Activated CD4-positive, alpha-beta T cell treated with anti-CD3 and anti-CD28 coated beads, Interleukin-2, amount 50 U/mL, for 48 hours (primary cell): ENCODE measurements at places on chromosomes 3 and 15.

GRCh38 chr3:101043687-101044078, 50.5 kb upstream of the ABI3BP start:
- DNase-seq, result no peak

GRCh38 chr3:128624526-128625138, 26.0 kb downstream of the RPN1 start:
- no peak for DNase-seq

GRCh38 chr3:27253831-27254230, 115.4 kb downstream of the NEK10 start:
- DNase-seq, result peak; percentile 11

DNA sequence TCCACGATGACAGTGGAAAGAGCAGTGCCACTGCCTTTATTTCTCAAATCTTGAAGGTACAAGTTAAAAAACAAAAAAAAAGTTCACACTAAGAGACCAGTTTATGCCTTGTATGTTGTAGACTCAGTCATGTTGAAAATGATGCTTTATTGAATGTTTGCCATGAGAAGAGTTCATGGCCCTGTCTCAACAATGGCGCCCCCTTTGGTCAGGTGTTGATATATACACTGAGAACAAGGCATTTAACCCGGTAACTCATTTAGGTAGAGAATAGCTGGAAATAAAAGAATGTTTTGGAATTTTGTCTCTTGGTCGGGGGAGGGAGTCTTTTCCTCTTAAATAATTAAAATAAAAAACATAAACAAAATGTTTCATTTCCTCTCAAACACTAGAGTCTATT, 145.6 kb upstream of the SLC2A2 start:
- DNase-seq, result peak; percentile 23

DNA sequence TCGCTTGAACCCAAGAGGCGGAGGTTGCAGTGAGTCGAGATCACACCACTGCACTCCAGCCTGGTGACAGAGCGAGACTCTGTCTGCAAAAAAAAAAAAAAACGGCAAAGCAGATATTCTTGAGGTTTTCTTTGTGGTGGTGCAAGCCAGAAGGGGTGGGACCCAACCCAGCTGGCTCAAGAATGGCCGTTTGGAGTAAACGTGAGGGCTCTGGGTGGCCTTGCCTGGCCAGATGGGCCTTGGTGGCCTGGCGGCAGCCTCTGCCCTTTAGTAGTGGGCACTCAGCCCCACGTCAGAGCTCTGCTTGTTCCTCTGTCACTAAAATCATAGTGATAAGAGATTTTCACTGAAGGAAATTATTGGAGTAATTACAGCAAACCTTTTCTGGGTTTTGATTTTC, 50.5 kb downstream of the ATP1B3 start:
- DNase-seq, result no peak

GRCh38 chr15:69189157-69189556, 28.7 kb downstream of the GLCE start:
- no peak for DNase-seq

GRCh38 chr3:76869726-76870384, 170.0 kb upstream of the ROBO2 start:
- no peak for DNase-seq

GRCh38 chr3:195063581-195064193, 207.3 kb downstream of the XXYLT1 start:
- DNase-seq, result no peak

DNA sequence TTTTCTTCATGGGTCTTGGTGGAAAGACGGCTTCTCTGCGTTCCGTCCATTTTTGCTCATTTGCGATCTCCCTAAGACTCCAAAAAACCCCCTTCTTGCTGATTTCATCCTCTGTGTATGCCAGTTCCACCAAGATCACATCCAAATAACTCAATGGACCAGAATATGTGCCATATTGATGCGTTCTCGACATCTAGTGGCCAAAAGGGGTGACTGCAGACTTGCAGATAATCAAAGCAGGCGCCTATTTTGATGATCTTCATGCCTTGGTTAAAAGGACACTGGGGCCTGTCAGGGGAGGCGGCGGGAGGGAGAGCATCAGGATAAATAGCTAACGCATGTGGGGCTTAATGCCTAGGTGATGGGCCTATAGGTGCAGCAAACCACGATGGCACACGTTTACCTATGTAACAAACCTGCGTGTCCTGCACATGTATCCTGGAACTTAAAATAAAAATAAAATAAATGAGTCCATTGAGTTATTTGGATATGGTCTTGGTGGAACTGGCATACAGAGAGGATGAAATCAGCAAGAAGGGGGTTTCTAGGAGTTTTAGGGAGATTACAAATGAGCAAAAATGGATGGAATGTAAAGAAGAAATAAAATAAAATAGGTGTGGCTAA, 104.2 kb upstream of the RAD18 start:
- DNase-seq, result peak; percentile 15

GRCh38 chr3:191963182-191963581, 502.2 kb downstream of the PYDC2 start:
- DNase-seq, result no peak

DNA sequence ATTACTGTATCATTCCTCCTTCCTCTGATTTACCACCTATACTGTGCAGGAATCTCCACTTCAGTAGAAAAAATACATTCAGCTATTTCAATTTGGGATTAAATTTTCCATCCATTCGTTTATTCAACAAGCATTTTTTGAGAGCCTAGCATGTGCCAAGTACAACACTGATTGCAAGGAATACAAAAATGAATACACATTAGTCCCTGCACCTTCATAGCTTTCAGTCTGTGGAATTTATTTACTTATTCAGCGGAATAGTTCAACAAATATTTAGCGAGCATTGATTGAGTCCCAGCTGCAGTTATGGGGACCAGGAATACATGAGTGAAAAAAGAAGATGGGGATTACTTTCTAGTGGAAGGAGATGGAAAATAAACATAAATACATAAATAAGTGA, 606.8 kb upstream of the TBL1XR1 start:
- DNase-seq, result no peak
